ENCODE measurements at places on chromosomes 11 and 22.

- H3K27me3 ChIP-seq, result no peaks in the 10 kb centered on the region
- no peaks in the 10 kb centered on the region for H3K36me3 ChIP-seq
- DNase-seq, result no peak
- H3K27ac ChIP-seq, result no peak overlapping the region
These were observed 413.9 kb downstream of the TENM4 start for GRCh38 chr11:79026803-79027445.

- H3K4me1 ChIP-seq, result peaks cover 5% of the 10 kb centered on the region
- no peaks in the 10 kb centered on the region for H3K27me3 ChIP-seq
- H3K4me3 ChIP-seq, result no peak overlapping the region
These were observed 114.4 kb upstream of the BMAL1 start for GRCh38 chr11:13163158-13163557.

GRCh38 chr11:4195909-4196308 lies 101.3 kb downstream of the RRM1 start:
- no peaks in the 10 kb centered on the region for H3K36me3 ChIP-seq
- H3K27me3 ChIP-seq, result no peaks in the 10 kb centered on the region
- H3K4me3 ChIP-seq, result no peak overlapping the region
- H3K4me1 ChIP-seq, result peaks cover 5% of the 10 kb centered on the region

GRCh38 chr22:22687638-22688500 lies 43.5 kb downstream of the GGTLC2 start:
- no peaks in the 10 kb centered on the region for H3K4me1 ChIP-seq
- peak; percentile 34 for DNase-seq
- no peak overlapping the region for H3K4me3 ChIP-seq
- H3K36me3 ChIP-seq, result no peaks in the 10 kb centered on the region
- H3K27ac ChIP-seq, result no peak overlapping the region

- H3K4me3 ChIP-seq, result no peak overlapping the region
- H3K27ac ChIP-seq, result no peak overlapping the region
- peaks cover 73% of the 10 kb centered on the region for H3K27me3 ChIP-seq
These were observed 27.7 kb upstream of the MUC5B start for GRCh38 chr11:1194977-1195681.

DNA sequence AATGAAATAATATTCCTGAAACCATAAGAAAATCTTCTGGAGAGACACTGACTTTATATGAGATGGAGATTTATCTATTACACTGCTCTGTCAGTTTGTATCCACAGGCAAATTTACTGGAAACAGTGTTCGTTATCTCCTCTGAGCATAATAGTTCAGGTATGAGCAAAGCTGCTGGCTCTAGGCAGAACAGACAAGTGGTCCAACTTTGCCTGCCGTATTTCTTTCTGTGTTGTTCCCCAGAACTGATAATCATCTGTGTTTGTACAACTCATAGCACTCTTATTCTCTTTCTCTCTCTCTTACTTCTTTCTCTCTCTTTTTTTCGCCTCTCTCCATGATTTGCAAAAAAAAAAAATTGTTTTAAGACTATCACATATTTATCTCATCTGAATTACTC lies 623.8 kb upstream of the CHORDC1 start:
- no peaks in the 10 kb centered on the region for H3K4me1 ChIP-seq
- H3K4me3 ChIP-seq, result no peak overlapping the region
- no peaks in the 10 kb centered on the region for H3K27me3 ChIP-seq
- H3K36me3 ChIP-seq, result no peaks in the 10 kb centered on the region
- H3K27ac ChIP-seq, result no peak overlapping the region

DNA sequence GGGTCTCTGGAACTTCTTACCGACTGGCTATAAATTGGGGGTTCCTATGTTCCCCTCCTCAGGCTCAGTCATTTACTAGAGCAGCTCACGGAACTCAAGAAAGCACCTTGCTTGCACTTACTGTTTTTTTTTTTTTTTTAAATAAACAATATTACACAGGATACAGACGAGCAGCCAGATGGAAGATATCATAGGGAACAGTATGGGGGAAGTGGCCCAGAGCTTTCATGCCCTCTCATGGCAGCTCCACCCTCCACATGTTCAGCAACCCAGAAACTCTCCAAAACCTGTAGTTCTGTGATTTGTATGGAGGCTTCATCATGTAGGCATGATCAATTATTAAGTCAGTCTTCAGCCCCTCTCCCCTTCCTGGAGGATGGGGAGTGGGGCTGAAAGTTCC lies 7.5 kb downstream of the UVRAG start:
- H3K4me3 ChIP-seq, result no peak overlapping the region
- DNase-seq, result no peak

DNA sequence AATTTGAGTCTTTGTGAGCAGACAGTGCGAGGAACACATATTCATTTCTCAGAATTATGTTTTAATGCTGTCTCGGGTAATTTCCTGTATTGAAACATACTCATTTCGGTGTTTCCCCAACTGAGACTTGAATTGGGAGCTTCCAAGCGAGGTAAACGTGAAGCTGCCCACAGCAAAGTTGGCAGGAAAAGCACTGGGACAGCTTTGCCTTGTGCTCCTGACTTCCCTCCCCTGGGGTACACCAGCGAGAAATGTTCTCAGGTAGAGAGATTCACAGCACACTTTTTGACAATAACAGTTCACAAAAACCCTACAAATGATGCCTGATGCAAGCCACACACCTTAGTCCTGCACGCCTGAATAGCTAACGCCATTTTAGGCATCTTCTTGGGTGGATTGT lies 3.1 kb downstream of the HTR3B start:
- H3K36me3 ChIP-seq, result no peaks in the 10 kb centered on the region
- DNase-seq, result no peak
- peaks cover 9% of the 10 kb centered on the region for H3K4me1 ChIP-seq
- H3K27ac ChIP-seq, result no peak overlapping the region

DNA sequence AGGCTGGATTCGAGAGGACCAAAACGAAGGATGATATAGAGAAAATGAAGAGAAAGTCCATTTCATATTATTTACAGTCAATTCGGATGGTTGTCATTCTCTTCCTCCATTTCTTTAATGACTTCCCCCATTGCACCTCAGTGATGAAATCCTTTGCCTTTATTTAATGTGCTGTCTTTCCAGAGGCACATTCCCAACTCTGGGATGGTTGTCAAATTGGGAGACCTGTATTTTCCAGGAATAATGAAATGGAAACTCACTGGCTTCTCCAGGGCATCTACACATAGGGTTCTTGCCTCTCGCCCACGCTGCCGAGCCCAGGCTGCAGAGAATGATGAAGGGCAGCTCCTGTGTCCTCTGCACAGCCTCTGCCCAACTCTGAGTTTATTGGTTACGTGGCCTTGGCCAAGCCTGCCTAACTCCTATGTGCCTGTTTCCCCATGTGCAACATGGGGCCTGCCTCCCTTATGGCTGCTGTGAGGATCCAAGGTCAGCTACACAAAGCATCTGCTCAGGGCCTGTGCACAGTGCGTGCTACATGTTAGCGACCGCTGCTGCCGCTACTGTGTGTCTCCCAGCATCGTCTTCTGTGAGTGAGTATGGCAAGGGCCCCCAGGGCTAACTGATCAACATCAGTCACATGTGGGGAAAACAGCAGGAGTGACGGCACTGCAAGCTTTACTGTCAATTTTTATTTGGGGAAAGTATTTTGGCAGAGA lies 81.5 kb upstream of the BID start:
- H3K4me1 ChIP-seq, result peaks cover 52% of the 10 kb centered on the region
- DNase-seq, result no peak
- H3K27ac ChIP-seq, result no peak overlapping the region
- H3K36me3 ChIP-seq, result no peaks in the 10 kb centered on the region

GRCh38 chr11:107505647-107506225 lies 48.1 kb upstream of the CWF19L2 start:
- peak; percentile 12 for DNase-seq
- no peak overlapping the region for H3K27ac ChIP-seq
- no peaks in the 10 kb centered on the region for H3K4me1 ChIP-seq
- H3K27me3 ChIP-seq, result no peaks in the 10 kb centered on the region
- H3K4me3 ChIP-seq, result no peak overlapping the region

- H3K27ac ChIP-seq, result no peak overlapping the region
- H3K4me1 ChIP-seq, result no peaks in the 10 kb centered on the region
- no peaks in the 10 kb centered on the region for H3K36me3 ChIP-seq
- no peak overlapping the region for H3K4me3 ChIP-seq
- DNase-seq, result no peak
These were observed 335.1 kb upstream of the API5 start for GRCh38 chr11:42976636-42977217.

GRCh38 chr22:48205790-48206189 lies 1443.3 kb downstream of the TBC1D22A start:
- H3K4me3 ChIP-seq, result no peak overlapping the region
- no peak for DNase-seq
- no peaks in the 10 kb centered on the region for H3K4me1 ChIP-seq
- no peaks in the 10 kb centered on the region for H3K27me3 ChIP-seq

- H3K36me3 ChIP-seq, result peaks cover 37% of the 10 kb centered on the region
- H3K4me1 ChIP-seq, result peaks cover 59% of the 10 kb centered on the region
- H3K27ac ChIP-seq, result peak overlapping the region; percentile 84
These were observed 7.0 kb downstream of the MAP3K11 start for GRCh38 chr11:65606876-65607613.

DNA sequence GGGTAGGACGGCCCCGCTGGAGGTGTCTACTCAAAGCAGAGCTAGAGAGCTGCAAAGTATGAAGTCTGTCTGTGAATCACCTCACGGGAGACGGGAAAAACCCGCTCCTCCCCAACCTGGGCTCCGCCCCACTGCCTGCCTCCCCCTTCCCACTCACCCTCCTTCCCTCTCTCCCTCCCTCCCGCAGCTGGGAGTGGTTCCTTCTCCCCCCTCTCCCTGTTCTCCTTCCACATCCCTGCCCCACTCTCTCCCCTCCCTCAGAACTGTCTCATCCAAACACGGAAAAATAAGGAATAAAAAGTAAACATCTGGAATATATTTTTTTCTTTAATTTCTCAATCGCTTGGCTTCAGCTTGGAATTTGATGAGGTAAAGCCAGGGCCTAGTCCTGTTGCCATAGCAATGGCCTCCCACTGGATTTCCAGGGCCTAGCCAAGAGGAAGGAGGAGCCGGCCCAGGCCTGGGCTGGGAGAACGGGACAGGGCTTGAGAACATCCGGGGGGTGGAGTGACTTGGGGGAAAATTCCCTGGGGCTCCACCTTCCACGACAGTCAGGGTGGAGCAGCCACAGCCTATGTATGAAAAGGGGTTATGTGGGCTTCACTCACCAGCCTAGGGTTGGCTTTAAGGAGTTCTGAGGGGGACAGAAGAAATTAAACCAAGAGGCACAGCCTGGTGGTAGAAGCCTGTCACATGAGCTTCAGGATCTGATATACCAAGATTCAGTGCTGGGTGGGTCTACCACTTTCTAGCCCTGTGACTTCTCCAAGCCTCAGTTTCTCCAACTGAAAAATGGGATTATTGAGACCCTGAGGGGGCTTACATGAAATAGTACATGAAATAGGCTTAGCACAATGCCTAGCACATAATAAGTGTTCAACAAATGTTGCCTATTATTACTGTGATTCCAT lies 2.2 kb downstream of the TNKS1BP1 start:
- H3K36me3 ChIP-seq, result peaks cover 46% of the 10 kb centered on the region
- peak; percentile 96 for DNase-seq
- H3K27ac ChIP-seq, result peak overlapping the region; percentile 99
- no peaks in the 10 kb centered on the region for H3K27me3 ChIP-seq
- peaks cover 66% of the 10 kb centered on the region for H3K4me1 ChIP-seq

- H3K4me3 ChIP-seq, result no peak overlapping the region
- H3K27ac ChIP-seq, result no peak overlapping the region
- DNase-seq, result no peak
- no peaks in the 10 kb centered on the region for H3K4me1 ChIP-seq
- no peaks in the 10 kb centered on the region for H3K27me3 ChIP-seq
These were observed 307.4 kb upstream of the B3GAT1 start for GRCh38 chr11:134719397-134719796.

DNA sequence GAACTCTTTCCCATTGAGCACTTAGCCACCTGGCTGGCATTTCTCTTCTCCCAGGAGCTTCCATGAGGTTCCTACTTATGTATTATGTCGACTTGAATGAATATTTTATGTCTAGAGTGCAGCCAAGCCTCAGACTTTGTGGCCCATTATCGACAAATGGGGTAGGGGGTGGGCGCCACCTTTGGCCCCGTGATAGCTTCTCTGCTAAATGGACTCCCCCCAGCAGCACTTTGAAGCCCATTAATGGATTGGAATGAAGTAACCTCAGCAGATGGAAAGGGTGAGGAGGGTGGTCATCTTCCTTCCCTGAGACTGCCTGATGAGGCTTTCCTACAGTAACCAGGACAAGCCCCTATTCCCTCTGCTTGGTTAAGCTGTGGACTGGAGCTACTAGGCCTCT lies 5.9 kb downstream of the MARK2 start:
- H3K27ac ChIP-seq, result peak overlapping the region; percentile 91
- H3K27me3 ChIP-seq, result no peaks in the 10 kb centered on the region
- H3K36me3 ChIP-seq, result peaks cover 28% of the 10 kb centered on the region
- H3K4me3 ChIP-seq, result no peak overlapping the region
- H3K4me1 ChIP-seq, result peaks cover 73% of the 10 kb centered on the region
